ENCODE measurements at places on chromosomes 16 and 17.

DNA sequence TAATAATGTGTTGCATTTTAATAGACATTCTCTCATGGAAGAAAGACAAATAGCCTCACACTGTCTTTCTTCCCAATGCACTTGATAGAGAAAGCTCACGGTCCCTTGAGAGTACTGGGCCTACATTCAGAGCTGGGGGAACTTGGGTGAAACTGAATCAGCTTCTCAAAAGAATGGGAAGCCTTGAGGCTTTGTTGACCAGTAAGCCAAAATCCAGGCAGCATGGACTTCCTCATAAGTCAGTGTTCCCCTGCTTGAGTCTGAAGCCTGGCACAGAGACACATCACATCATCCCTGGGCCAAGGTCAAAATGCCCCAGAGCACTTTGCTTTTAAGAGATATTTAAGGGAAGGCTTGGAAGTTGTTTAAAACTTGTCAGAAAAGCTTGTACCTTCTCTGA, 302.2 kb upstream of the SALL1 start:
- DNase-seq, result no peak

DNA sequence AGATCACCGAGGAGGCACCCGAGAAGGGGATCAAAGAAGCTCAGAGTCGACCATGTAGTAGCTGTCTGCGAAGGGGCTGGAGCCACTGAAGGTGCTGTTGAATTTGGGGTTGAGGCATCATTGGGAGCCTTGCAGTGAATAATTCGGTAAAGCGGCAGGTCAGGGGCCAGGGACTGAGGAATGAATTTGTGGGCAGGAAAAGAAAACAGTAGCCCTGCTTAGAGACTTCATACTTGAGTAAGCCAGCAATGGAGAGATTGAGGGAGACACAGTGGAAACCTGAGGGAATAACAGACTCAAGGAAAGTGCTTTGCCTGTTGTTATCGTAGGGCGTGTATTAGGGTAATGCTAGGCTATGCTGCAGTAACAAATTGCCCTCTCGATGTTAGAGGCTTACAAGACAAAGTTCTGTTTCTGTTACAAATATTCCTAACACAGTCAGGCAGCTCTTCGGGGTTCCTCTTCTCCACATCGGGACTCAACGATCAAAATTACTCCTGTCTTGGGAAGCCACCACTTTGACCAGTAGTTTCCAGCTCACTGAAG, 13.4 kb upstream of the HERPUD1 start:
- no peak for DNase-seq

DNA sequence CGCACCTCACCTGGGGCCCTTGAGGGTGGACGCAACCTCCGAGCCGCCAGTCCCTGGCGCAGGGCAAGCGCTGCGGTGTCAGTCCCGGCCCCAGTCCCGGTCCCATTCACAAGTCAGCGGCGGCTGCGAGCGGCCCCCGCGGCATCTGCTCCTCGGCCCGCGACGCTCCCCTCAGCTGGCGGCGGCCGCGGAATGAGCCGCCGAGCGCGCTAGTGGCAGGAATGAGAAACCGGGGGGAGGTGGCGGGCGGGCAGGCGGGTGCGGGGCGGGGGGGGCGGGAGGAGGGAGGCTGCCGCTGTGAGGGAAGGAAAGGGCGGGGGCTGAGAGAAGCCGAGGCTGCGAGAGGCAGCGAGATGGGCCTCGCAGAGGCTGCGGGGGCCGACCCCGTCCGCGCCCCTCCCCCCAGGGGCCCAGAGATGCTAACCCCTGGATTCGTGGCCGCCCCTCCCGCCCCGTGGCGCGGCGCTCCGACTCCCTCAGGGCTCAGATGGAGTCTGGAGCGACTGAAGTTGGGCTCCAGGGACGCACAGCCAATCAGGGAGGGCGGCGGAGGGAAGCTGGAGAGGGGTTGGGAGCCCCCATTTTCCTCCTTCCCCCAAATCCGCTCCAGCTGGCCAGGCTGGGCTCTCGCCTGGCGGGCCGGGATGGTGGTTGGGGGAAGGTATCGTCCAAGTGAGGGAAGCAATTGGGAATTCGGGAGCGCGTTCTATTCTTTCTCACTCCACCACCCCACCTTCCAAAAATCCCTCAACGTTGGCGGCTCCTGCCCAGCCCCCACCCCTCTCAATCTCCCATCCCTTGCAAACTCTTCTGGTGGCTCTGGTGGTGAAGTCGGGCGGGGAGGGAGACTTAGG, at the start of gene CDH11:
Gene CDH11 (minus strand): TSS at position 194 of the 854 bp plus-strand sequence. CDS start 117,194 bp downstream, outside the sequence.
- no peak for DNase-seq

DNA sequence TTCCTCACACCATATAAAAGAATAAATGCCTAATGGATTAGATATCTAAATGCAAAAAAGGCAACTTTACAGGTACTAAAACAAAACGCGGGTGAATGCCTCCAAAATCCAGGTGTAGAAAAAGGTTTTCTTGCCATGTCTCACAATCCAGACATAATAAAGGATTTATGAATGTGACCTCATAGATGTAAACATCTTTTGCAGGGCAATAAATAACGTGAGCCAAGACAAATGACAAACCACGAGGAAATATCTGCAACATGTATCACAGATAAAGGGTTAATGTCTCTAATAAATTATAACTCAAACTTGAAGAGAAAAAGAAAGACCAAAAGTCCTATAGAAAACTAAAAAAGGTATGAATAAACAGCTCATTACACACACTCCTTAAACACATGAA, 180.7 kb downstream of the PARN start:
- no peak for DNase-seq

- DNase-seq, result peak; percentile 84
Observed at GRCh38 chr16:89096768-89097391, 3.2 kb downstream of the ACSF3 start.

GRCh38 chr16:73124097-73124652, 76.2 kb upstream of the ZFHX3 start:
- no peak for DNase-seq

DNA sequence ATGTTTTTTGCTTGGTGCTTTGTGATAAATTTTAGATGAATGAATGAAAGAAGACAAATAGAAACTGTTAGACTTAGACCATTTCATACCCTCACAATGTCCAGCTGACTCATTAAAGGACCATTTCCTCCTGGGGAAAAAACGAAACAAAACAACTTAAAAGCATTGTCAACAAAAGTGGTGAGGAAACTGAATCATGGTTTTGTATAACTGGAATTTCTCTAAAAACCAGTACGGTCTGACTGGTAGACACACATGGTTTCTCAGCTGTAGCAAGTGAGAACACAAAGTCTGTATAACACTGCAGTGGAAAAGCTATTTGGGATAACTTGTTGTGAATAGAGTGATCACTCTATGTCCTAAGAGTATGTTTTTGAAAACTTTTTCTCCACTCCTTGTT, 5.3 kb upstream of the DDX52 start:
- DNase-seq, result no peak

DNA sequence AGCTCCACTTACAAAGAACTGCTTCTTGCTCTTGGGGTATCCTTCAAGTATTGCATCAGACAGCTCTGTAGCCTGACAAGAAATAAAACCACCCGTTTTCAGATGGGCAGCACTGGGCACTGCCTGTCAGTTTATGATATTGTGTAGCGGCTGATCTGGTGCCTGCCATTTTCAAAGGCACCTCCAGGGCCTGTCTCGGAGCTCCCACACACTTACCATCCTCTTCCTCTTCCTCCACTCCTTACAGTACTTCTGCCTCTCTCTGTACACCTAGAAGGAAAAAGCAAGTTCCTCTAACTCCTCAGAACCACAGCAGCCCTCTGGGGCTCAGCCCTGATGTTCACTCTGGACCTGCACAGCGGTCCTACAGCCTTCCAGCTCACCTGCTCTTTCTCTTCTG, 4.4 kb downstream of the PSMC3IP start:
- DNase-seq, result no peak

DNA sequence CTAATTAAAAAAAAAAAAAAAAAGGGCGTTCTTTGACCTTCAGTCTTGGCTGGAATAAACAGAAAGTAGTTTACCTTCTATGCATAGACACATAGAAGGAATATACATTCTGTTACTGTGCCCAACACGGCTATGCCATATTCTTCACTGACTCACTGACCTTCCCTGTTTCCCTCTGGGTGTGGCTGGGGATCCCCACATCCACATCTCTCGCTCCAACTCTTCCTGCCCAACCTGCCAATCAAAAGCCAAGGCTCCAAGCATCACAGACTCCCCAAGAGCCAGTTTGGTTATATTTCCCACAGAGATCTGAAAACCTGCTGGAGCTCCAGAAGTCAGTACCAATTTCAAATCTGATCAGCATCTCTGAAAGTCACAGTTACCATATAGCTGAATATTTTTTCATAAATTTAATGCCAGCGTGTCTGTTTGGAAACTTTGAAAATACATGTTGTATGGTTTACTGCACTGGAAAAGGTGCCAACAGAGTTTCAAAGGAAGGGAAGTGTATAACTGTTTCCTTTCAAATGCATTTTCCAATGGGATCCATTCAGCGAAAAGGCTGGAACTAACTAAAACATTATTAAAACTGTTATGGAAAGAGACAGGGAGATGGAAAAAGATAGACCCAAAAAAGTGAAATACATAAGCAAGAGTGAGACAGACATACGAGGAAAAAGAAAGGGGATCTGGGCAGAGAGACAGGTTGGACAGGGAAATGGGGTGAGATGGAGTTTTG, 91.8 kb downstream of the SMG6 start:
- no peak for DNase-seq

GRCh38 chr17:60652454-60653247, 25.0 kb upstream of the BCAS3 start:
- no peak for DNase-seq

- DNase-seq, result no peak
Observed at GRCh38 chr16:55222486-55222885, 101.5 kb upstream of the IRX6 start.

- no peak for DNase-seq
Observed at GRCh38 chr17:22090263-22090935, 398.1 kb downstream of the KCNJ18 start.

- DNase-seq, result no peak
Observed at GRCh38 chr16:53971616-53972015, 267.7 kb downstream of the FTO start.

GRCh38 chr16:28326881-28327610, 34.7 kb downstream of the SBK1 start:
- peak; percentile 72 for DNase-seq

GRCh38 chr16:24114876-24115275, 141.3 kb upstream of the CACNG3 start:
- DNase-seq, result no peak

DNA sequence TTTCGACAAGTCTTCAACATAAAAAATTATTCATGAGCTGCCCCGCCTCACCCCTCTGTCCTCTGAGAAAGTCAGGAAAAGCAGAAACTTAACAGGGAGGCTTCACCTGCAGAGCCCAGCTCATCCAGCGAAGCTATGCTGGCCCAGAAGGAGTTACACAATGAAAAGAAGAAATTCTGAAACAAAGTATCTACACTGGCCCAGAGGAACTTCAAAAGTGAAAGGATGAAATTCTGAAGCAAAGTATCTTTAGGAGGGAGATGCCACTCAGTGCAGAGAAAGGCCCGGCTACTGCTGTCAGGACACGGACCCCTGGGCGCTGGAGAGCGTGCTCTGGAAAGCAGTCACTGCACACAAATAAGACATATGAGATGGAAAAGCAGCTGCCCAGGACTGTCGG, 1.6 kb downstream of the GALNS start:
- DNase-seq, result no peak

DNA sequence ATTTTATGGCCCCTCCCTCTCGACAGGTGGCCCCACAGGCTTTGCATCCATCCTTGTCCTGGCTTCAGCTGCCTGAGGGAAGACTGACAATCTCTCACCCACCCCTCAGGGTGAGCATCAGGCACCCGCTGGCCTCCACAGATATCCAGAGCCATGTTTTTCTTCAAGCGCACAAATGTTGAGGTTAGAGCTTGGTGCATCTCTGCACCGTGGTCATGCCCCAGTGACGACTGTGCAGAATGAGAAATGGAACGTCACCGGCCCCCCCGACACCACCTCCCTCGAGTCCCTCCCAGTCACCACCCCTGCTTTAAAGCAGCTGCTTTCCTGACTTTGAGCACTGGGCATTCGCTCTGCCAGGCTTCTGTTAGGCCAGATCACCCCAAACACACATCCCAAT, 19.8 kb upstream of the TIMP2 start:
- no peak for DNase-seq

DNA sequence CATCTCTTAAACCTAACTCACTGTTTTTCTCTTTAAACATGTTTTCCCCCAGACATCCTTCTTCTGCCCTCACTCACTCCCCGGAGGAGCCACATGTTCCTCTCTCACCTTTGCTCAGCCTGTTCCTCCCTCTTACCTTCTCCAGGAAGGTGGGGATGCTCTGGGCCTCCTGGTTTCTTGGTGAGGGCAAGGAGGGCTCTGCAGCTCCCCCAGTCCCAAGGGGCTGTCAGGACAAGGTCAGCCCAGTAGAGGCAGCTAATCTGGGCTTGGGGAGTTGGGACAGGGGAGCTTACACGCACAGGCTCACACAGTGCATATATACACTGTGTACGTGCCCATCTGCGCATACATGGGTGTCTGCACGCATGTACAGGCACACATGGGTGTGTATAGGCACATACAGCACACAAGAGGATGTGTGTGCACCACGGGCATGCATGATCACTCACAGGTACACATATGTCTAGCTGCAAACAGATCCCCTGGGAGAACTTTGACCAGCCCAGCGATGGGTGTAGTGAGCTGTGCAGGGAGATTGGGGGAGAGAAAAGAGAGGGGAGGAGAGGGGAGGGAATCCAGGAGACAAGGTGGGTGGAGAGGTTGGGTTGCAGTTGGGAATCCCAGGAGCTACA, 28.6 kb upstream of the SPNS3 start:
- no peak for DNase-seq

GRCh38 chr16:67731753-67732095, 12.6 kb upstream of the GFOD2 start:
- no peak for DNase-seq

DNA sequence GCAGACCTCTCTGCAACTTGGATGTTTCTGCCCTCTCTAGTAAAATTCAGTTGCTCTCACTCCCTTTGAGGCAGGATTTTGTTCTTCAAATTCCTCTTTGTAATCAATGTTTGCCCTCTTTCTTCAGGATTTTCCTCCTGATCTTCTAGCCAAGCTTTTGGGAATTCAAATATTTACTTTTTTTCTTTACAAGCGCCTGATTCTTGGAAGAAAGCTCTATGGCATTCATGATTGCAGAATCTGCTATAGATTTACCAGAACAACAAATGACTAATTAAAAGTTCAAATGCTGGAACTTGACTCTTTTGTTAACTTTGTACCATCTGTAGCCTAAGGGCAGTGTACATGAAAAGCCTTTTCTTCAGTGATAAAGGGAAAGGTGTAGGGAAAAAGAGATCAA, 63.7 kb upstream of the SHISA6 start:
- no peak for DNase-seq

DNA sequence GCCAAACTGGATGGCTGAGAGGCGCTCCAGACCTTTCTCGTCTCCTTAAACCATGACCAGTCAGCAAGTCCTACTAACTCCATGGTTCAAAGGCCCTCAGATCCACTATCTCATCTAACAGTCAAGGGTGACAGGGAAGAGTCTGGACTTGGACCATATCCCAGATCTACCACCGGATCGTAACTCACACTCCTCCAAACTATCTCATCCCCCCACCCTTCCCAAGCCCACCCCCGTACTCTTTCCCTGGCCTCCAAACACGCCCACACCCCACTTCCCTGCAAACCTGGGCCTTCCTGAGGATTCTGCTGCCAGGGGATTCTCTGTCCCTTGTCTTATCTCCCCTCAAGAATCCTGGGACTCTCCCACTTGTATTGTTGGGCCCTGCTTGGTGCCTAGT, 5.1 kb downstream of the CDIP1 start:
- DNase-seq, result no peak

GRCh38 chr17:79779661-79780365, 1.9 kb downstream of the CBX2 start:
- no peak for DNase-seq

- no peak for DNase-seq
Observed at GRCh38 chr17:1159431-1160180, 20.2 kb downstream of the ABR start.

All from activated naive CD4-positive, alpha-beta T cell treated with anti-CD3 and anti-CD28 coated beads for 36 hours (primary cell).